BE2C (cell line): ENCODE measurements at places on chromosomes 3 and 15.

GRCh38 chr15:20352241-20353200, 189.1 kb downstream of the GOLGA6L6 start:
- DNase-seq: no peak

DNA sequence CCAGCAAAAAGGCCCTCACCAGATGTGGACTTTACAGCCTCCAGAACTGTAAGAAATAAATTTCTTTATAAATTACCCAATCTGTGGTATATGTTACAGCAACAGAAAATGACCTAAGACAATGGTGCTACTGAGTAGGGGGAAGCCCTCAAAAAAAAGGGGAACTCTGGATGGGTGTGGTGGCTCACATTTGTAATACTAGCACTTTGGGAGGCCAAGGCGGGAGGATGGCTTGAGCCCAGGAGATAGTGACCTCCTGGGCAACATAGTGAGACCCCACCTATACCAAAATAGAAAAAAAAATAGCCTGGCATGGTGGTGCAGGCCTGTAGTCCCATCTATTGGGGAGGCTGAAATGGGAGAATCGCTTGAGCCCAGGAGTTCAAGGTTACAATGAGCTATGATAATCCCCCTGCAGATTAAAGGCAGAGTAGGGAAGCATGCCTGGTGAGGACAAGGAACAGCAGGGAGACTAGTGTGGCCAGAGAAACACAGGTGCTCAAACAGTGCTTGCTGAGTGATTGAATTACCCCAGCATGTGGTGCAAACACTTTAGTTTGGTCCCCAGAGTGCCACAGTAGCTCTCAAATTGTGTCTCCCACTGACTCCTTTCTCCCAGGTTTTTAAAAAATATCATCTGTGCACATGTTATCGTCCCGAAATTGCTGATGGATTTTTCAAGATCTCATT, 13.9 kb upstream of the USP3 start:
- no peak for DNase-seq

DNA sequence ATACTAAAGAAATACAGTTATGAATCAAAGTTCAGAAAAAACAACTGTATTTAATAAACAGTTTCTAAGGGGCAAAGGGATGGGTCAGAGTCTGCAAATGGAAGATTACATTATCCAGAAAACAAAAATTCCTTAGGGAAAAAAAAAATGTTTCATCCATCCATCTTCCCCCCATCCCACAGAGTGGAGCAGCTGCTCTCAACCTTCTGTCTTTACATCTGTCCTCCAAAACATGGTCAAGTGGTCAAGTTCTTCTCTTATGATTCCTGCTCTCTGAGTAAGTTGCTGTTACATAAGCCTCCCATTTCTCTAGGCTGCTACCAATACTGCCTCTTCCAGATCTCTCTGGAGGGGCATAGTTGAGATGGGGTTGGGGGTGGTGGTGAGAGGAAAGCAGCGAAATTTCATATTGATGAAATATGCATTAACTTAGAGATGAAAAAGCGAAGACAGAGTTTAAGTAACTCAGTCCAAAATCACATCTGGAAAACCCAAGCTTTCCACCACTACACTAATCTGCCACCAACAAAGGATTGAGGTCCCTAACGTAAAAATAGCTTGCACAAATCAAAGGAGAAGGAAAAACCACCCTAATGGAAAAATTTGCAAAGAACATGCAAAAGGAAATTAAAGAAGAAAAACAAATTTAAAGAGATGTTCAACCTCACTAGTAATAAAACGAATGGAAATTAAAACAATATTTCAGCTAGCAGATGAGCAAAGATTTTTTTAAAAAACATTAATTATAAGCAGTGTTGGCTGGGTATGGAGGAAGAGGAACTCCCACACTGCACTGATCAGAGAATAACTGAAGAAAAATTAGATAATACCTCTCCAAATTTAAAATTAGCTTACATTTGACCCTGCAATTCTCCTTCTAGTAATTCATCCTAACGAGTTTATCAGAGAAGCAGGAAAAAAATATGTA, 109.5 kb downstream of the ST8SIA2 start:
- no peak for DNase-seq

GRCh38 chr15:55197362-55197705, 593 bp upstream of the RSL24D1 start:
- no peak for DNase-seq

DNA sequence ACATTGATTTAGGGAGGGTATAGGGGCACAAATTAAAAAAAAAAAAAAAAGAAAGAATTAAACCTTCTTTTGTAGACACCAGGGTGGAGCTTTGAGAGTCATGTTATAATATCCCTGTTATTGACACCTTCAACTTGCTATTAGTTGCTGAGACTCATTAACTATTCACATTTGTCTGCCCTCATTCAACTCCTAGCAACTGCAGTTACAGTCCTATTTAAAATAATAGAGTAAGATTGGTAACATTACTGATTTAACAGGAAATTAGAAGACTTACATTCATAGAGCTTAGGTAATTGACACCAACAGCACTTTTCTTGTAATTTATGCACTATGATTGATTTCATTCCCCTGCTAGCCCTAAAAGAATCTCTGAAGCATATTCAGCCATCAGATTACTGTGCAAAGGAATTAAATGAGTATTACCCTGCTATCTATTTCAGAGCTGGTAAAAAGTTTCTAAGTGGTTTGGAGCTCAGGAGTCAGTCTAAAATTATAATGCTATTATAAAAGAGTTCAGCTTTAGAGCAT, 148.8 kb upstream of the TBL1XR1 start:
- DNase-seq: no peak

DNA sequence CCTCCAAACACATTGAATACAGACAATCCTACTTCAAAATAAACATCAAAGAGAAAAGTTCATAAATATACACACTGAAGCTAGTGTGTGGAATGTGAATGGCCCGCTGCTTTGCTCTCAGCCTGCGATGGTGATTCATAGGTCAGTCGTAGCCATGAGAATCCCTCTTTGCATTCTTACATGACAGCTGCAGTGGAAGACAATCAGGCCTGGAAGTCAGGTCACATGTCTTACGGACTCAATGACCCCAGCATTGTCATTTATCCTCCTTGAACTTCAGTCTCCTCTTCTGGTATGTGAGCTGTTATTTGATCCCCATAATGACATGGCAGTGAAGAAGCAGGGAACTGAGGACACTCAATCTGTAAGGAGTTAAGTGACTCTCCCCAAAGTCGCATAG, 217.8 kb upstream of the EOMES start:
- no peak for DNase-seq

- no peak for DNase-seq
These were observed 1126.8 kb downstream of the SI start for GRCh38 chr3:163951397-163951987.

GRCh38 chr3:31408720-31409119, 124.0 kb upstream of the STT3B start:
- DNase-seq: no peak

- peak; percentile 52 for DNase-seq
These were observed 384.1 kb downstream of the PLOD2 start for GRCh38 chr3:145776782-145777408.

GRCh38 chr3:172595664-172596393, 72.6 kb upstream of the TNFSF10 start:
- DNase-seq: no peak

- DNase-seq: no peak
These were observed 72.7 kb downstream of the FSIP1 start for GRCh38 chr15:39709941-39710340.

DNA sequence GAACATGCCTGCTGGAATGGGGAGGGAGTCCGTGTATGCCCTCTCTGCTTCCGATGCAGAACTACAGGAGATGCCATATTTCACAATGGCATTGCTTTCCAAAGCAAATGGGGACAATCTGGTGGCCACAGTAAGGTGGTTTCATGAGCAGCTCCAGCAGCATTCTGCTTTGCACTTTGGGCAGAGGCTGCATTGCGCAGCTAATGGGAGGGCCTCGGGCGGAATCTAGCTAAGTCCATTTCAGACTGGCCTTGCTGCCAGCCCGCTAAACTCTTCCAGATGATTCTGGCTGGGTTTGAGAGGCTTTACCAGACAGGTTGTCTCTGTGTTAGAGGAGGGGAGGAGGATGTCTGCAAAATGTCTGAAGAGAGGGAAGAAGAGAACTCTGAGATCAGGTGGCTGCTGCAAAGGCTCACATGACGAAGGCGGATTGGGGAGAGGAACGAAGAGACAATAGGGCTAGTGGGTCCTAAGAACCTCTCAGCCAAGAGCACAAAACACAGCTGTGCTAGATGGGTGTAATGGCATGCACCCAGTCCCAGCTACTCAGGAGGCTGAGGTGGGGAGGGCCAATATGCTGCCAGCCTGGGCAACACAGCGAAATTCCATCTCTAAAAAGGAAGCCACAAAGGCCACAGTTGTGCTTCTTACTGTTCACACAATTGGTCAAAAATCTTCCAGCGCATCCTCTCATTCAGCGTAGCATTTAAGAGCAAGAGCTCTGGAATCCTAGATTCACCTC, 63.7 kb downstream of the BDH1 start:
- no peak for DNase-seq

- DNase-seq: no peak
These were observed 511.7 kb upstream of the UBE2E2 start for GRCh38 chr3:22691407-22691806.

GRCh38 chr3:60770532-60770931, 480.7 kb downstream of the FHIT start:
- no peak for DNase-seq

DNA sequence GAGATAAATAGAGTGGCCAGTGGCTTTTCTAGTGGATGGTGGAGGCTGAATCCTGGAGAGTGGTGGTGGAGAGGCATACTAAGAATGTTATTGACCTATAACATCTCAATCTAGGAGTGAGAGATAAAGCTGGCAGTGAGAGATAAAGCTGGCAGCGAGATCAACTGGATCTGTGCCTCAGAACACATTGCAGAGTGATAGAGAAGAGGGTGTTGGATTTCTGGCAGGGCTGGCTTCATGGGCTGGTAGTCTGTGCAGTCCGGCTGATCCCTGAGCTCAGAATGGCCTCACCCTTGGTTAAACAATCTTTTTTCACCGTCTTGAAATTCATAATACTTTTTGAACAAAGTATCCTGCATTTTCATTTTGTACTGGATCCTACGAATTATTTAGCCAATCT, 221.2 kb downstream of the NLGN1 start:
- no peak for DNase-seq

DNA sequence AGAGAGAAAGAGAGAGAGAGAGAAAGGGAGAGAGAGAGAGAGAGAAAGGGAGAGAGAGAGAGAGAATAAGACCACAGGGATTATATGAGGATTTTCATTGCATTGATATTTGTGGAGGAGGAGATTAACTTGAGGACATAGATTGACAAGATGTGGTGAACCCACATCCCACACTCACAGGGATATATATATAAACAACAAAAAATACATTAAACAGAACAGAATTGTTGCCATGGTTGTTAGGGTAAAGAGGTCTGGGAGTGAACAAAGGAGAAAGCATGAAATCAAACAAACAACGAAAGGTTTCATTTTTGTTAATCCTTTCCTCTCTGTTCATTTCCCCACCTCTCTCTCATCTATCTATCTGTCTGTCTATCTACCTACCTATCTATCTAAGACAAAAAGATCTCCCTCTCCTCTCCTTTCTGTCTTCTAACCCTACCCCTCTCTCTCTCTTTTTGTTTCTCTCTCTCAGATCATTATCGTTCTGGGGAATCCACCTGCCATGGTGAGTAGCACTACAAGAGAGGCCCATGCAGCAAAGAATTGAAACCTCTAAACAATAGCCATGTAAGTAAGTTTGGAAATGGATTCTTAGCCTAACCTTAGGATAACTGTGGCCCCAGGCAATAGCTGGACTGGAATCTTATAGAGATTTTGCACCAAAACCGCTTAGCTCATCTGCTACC, 280.9 kb downstream of the RAP2B start:
- DNase-seq: no peak

DNA sequence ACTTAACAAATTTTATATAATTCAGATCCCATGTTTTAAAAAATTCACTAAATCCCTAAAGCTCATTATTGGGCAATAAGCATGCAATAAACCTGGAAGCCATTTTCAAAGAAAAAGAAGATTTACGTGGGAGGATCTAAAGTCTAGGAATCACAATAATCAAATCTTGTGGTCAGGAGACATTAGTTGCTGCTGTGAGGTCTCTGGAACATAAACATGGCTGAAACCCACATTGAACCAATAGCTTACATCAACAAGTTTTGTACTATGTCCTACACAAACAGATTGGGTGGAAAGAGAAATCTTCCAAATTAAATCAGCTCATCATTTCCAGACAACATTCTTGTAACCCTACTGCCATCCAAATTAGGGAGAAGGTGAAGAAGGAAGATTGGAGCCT, 121.9 kb upstream of the EPHA3 start:
- DNase-seq: no peak

DNA sequence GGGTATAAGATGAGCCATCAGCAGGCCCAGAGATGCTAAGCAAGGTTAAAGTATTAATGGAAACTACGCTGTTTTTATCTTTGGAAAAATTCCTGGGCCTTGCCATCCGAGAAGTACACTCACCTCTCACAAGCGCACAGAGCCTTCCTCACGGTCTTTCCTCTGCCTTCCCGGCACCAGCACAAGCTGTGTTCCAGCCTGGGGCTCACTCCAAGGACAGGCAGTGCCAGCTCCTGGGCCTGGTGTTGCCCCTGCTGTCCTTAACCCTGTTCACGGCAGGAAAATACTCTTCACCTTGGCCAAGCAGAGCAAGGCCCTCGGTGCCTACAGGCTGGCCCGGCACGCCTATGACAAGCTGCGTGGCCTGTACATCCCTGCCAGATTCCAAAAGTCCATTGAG, 14.3 kb upstream of the RHO start:
- DNase-seq: no peak

GRCh38 chr15:44729408-44730127, 6.8 kb upstream of the TRIM69 start:
- DNase-seq: peak; percentile 27

- DNase-seq: no peak
These were observed 199.5 kb upstream of the LPP start for GRCh38 chr3:187954516-187954872.

DNA sequence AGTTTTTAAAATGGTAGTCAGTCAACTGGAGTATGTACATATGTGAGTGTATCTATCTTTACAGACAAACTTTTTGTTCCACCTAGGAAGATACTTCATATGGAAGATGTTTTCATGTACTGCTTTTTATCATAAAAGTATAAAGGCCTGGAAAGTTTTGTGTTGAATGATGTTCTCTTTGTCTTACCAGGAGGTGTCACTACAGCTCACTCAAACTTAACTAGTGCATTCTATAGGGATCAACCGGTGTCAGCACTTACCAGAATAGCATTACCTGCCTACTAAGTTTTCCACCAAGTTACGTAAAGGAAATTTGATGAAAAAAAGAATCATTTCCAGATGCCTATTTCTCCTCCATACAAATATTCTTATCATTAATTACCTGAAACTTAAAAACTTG, 522.6 kb upstream of the SEMA6D start:
- DNase-seq: no peak

- no peak for DNase-seq
These were observed 39.7 kb upstream of the PYGO1 start for GRCh38 chr15:55627730-55628368.

- DNase-seq: no peak
These were observed 11.2 kb upstream of the COL8A1 start for GRCh38 chr3:99627062-99627826.

DNA sequence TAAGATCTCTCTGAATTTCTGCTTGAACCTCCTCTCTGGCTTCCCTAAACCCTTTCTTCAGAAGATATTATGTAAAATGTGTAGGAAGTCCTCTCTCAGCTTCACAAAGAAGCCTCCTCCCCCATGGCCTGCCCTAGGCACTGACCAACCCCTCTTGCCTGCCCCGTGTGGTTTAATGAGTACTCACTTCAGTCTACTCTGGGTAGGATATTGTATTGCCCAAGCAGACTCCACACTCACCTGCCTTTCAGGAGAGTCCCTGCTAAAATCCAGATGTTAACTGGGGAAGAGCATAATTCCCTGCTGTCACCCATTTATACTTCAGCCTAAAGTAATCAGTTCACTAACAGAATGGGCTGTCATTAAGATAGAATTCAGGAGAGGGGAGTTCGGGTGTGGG, 2.6 kb upstream of the AGBL1 start:
- DNase-seq: no peak
